ENCODE measurements at places on chromosomes 16 and 17. TPM values are rescaled to one million over a fixed set of nuclear protein-coding genes. Genes with fewer than 3 reads are reported as not detected.
A peak's percentile ranks its signal among the peaks of the same experiment; 100 is the strongest.

- DNase-seq = no peak
These were observed at the start of gene NHLRC4 for GRCh38 chr16:566475-567372. Gene NHLRC4, plus strand, starts transcription at chr16:567005. Its CDS starts 1,043 bp downstream, at chr16:568048.

- DNase-seq = no peak
These were observed 38.2 kb upstream of the DOC2B start for GRCh38 chr17:219696-220095.

DNA sequence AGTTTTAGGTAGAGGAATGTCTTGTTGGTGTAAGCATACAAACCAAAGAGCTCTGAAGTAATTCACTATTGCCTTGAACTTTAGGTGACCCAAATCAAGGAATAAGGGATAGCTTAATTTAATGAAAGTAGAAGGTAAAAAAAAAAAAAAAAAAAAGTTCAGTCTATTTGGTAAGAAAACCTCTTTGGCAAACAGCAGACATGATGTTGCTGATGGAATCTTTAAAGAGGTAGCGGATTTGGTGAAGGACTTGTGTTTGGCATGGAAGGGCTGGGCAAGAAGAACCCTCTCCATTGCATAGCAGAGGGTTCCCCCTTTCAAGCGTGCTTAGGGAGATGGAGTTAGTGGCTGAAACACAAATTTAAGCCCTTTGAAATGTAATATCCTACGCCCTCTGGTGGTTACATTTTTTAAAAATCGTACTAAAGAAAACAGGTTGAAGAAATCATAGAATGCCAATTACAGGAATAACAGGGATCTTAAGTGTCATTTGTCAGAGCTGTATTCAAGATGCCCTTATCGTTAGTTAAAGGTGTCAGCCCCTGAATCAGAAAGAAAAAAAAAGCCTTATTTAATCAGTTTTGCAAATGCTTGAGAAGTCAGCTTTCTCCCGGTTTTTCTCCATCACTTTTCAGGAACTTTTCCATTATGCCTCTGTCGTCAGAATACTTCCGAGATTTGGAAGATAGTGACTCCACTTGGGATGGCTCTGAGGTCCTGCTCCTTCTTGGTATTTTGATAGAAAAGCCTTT lies 383.1 kb downstream of the KCNJ2 start:
- DNase-seq = no peak

DNA sequence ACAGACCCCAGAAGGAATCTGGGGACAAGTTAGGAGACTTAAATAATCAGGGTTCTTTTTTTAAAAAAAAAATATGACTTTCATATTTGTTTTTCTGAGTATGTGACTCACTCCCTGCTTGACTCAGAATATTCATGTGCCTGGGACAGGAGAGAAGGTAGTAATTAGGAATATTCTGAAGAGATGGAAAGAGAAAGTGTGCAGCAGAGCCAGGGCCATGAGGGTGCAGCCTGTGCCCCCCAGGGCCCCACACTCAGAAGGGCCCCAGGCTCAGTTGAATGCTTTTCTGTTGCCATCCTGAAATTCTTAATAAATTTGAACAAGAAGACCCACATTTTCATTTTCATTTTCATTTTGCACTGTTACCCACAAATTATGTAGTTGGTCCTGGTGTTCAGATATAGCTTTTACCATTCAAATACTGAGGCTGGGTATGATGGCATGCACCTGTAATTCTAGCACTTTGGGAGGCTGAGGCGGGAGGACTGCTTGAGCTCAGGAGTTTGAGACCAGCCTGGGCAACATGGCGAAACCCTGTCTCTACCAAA lies 11.5 kb upstream of the LONP2 start:
- no peak for DNase-seq

GRCh38 chr16:67040166-67040565 lies 11.2 kb downstream of the CBFB start:
- no peak for DNase-seq

DNA sequence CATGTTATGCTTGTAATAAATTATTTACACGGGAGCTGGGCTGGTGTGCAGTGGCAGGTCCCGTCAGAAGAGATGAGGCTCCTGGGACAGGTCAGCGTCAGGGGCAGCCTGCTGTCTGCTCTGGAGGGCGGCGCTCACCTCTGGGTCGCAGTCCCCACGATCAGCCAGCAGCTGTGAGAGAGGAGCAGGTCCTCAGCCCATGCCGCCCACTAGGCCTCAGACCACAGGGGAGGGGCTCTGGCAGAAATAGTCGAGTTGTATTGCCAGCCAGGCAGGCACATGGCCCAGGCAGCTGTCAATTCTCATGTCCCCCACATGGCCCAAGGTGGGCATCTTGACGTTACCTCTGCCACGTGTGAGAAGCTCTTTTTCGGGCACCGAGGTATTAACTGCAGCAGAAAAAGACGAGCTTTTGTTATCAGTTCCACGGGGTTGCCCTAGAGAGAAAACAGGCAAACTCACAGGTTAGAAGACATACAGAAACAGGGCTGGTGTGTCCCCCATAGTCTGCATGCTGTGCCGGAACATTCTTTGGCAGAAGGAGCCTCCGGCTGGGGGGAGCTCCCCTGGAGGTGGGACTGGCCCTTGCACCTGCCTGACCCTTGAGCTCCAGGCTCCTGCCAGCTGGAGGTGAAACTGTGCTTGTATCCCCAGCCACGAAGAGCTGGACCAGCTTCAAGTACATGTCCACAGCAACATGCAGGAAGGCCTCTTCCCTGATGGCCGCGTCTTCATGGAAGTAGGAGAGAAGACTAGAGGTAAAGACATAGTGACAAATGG lies 17.4 kb downstream of the ZNF276 start:
- DNase-seq = no peak

- DNase-seq = no peak
These were observed 1.0 kb downstream of the BAHCC1 start for GRCh38 chr17:81396278-81396721.

- no peak for DNase-seq
These were observed 17.7 kb downstream of the GALNS start for GRCh38 chr16:88839026-88839529.

DNA sequence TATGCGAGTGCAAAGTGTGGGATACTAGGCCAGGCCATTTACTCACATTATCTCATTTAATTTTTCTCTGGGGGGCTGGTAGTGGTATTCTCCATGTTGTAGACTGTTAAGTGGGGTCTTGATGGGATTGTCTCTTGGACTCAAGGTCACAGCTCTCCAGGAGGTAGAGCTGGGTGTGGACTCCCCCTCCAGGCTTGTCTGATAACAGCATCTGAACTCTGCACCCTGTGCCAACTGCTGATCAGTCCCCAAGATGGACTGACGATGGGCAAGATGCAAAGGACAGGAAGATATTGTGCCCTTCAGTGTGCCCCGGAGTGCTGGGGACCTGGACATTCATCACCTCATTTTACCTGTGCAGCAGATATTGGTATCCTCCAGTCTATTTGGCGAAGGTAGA lies 147.8 kb downstream of the MSI2 start:
- no peak for DNase-seq

GRCh38 chr17:27669136-27669535 lies 38.1 kb downstream of the LGALS9 start:
- DNase-seq = no peak

GRCh38 chr17:10177913-10178505 lies 20.4 kb downstream of the GAS7 start:
- DNase-seq = no peak

- DNase-seq = no peak
These were observed 28.4 kb upstream of the ZFHX3 start for GRCh38 chr16:73076324-73076810.

- no peak for DNase-seq
These were observed 262.7 kb downstream of the SNX29 start for GRCh38 chr16:12239226-12239625.

GRCh38 chr17:39183045-39183444 lies 14.4 kb downstream of the CACNB1 start:
- DNase-seq = no peak

GRCh38 chr16:55444754-55445485 lies 34.1 kb upstream of the MMP2 start:
- DNase-seq = no peak

DNA sequence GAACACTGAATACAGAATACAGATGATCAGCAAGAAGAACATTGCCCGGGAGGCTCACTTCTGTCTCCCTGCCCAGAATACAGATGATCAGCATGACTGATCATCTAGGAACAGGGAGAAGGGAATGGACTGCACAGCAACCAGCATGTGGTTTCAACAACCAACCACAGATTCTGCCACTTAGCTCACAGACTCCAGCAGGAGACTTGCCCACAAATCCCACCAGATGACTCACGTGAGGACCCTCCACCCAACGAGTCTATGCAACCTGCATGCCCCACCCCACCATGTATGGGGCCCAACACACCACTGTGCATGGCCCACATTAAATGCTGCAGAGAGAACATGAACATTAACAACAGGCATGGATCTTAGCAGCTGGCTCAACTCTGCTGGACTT lies 36.1 kb upstream of the ALOX12 start:
- no peak for DNase-seq

- no peak for DNase-seq
These were observed 73.5 kb downstream of the AXIN2 start for GRCh38 chr17:65487990-65488389.

GRCh38 chr17:74305865-74306654 lies 20.0 kb upstream of the KIF19 start:
- DNase-seq = no peak

GRCh38 chr16:67425580-67425979 lies 5.3 kb upstream of the HSD11B2 start:
- DNase-seq = no peak

GRCh38 chr16:75293772-75294171 lies 42.3 kb upstream of the BCAR1 start:
- no peak for DNase-seq

DNA sequence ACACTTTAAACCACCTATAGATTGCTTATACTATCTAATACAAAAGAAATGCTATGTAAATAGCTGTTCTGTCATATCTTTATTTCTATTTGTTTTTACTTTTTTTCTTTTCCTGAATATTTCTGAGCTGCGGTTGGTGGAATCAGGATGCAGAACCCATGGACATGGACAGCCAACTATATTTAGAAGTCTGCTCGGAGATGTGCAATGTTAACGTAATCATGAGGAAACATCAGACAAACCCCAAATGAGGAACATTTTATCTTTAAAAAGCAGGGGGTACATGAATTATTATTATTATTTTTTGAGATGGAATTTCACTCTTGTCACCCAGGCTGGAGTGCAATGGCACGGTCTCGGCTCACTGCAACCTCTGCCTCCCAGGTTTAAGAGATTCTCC lies 31.4 kb upstream of the GHDC start:
- DNase-seq = no peak

GRCh38 chr16:84153660-84154214 lies 8.6 kb downstream of the DNAAF1 start:
- DNase-seq = no peak

- DNase-seq = no peak
These were observed 127.0 kb upstream of the CIBAR2 start for GRCh38 chr16:85239239-85239638.

- DNase-seq = no peak
These were observed 12.1 kb upstream of the CCL8 start for GRCh38 chr17:34307110-34307509.

DNA sequence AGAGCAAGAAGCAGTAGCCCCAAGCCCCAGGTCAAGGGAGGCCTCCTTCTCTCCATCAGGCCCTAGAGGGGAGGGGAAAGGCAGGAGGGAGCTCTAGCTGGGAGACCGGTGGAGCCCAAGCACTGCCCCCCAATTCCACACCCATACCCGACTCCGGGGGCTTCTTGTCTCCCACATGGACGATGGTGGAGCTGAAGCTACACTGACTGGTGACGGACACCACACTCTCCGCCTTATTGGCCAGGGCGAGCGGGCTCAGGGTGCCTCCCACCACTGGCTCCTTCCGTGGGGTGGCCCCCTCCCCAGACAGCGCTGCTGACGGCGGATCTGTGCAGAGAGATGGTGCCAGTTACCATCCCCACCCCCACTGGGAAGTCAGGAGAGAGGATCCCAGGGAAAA lies 6.4 kb downstream of the PER1 start:
- no peak for DNase-seq

- no peak for DNase-seq
These were observed 24.4 kb downstream of the SREBF1 start for GRCh38 chr17:17812211-17813054.

DNA sequence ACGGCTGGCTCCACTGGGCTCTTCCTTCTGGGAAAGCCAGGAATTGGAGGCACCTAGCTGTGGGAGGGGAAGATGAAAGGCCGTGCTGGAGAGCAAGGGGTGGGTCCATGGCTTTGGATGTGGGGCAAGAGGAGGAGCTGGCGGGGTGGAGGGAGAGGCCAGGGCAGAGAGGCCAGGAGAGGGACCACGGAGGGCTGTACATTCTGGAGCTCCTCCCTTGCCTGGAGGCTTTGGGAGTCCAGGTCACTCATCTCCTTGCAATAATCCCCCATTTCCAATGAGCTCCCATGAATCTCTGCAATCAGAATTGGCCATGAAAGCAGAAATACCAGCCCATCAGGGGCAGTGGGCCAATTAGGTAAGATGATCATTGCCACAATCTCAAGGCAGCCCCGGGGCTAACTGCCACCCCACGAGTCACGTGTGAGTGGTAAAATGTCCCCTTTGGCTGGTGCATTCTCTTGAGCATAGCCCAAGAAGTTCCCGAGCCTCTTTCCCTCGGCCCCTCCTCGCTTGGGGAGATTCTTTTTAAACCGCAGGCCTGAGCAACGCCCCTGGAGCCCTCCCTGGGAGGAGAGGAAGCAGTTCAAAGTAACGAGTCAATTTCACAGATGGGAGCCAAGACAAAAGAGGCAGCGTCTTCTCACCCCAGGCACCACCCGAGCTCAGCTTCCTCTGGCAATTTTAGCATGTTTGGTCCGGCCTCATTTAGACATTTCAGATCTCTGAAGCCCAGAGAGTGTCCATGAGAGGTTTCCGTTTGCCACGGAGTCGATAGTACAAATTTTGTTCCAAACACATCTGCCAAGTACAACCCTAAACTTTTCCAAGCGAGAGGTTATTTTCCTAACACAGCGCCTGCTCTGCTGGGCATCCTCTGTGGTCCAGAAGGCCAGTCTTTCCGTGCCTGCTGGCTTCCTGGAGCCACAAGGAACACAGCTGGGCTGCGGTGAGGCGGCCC lies 13.4 kb downstream of the RTN4RL1 start:
- no peak for DNase-seq

GRCh38 chr17:41772218-41772585 lies 14.3 kb downstream of the JUP start:
- peak; percentile 78 for DNase-seq

Gene KRT33A
- total RNA-seq = not detected

Gene G6PC1
- not detected for total RNA-seq

Gene SLC12A3
- not detected for total RNA-seq

Gene TRIM72
- total RNA-seq = 0.04 TPM

Gene HASPIN
- 4.2 TPM for total RNA-seq

Gene ADPRM
- 11.5 TPM for total RNA-seq

Gene NOS2
- total RNA-seq = 0.20 TPM

Gene TRPV3
- 3.6 TPM for total RNA-seq

Gene CTRB1
- total RNA-seq = not detected
